ENCODE measurements at places on chromosomes 3 and 15.

DNA sequence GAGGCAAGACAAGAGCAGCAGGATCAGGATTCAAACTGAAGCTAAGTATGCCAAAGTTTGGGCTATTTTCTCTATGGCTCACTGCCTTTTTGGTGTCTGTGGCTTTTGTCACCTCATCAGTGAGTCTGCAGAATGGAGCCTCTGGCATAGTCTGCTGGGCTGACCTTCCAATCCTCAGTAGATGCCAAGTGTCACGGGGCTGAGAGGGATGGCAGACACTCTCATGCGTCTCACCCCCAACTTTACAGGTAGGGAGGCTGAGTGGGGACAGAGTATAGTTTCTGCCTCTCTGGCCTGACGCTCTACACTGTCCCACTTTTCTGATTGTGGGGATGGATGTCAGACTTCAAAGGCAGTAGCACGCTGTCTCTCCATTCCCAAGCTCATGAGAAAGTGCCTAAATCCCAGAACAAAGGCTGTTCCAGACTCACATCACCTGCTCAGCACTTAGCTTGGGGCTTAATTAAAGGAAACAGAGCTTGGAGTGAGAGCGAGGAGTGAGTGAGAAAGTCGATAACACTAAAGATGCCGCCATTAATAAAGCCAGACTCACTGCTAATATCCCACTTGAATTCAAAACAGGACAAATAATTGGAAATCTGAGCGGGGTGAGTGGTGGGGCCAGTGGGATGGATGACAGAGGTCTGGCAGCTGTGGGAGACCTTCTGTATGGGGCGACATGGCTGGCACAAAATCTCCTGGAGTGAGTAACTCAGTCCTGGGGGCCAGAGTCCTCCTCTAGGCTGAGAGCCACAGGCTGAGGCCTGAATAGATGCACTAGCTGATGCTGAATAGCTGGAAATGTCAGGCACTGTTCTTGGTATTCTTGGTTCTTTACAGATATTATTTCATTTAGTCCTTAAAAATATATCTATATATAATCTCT is 78.4 kb upstream of the MRPS22 start:
- DNase-seq: no peak

DNA sequence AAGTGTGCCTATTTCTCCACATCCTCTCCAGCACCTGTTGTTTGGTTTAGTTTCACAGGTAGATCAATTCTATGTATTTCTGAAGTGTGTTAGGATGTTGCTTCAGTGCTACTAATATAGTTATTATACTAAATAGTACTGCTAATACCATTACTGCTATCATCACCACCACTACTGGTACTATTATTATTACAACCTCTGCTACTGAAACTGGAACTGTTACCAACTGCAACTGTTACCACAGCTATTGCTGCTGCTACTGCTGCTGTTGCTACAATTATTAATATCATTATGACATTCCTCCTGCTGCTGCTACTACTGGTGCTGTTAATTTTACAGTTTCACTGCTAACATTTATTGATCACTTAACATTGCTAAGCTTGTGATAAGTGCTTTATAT is 8.3 kb upstream of the LMOD3 start:
- no peak for DNase-seq

DNA sequence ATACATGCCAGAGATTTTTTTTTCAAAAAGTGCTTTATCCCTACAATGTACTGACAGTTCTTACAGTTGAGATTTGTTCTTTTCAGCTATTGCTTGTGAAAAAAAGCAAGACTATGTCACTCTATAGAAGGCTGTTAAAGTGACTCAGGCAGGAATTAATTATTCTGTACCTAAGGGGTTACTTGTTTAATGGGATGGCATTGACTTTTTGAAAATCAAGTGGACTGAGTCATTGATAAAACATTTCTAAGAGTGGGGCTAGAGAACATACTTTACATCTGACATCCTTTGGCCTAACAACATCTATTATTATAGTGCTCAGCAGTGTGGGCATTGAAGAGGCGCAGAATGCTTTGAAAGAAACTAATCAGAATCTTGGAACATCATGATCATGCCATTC is 34.3 kb downstream of the INTS14 start:
- DNase-seq: peak; percentile 33

DNA sequence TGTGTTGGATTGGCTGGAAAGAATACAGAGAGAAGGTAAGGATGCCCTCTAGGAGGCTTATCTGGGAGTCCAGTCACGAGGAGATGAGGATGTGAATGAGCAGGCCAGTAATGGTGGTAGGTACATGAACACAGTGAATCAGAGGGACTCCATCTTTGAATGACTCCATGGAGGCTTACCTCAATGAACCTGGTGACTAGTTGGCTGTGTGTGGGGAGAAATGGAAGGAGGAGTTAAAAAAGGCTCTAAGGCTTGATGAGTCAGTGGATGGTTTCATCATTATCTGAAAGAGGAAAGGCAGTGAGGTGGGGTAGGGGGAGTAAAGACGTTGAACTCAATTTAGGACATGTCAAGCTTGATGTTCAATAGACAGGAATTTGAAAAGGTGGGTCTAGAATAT is 61.1 kb downstream of the KCNAB1 start:
- DNase-seq: peak; percentile 56

- DNase-seq: no peak
Observed at GRCh38 chr15:47669221-47669620, 48.1 kb upstream of the SEMA6D start.

DNA sequence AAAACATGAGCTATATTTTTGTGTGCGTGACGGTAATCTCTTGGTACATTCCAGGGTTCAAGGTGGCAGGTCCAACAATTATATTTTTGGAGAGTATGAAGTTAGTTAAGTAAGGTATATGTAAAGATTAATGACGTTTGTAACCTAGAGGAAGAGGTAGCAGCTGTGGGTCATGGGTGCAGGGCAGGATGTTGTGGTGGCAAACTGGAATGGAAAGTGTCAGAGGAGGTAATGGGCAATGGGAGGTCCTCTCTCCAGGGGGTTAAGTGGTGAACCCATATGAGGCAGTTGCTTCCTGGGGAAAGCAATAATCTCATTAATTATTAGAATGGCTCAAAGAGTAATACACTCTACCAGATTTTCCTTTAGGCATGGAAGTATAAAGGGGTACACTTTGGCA is 1.0 kb upstream of the CD200R1L start:
- no peak for DNase-seq

GRCh38 chr3:55854494-55854893 is 367.4 kb upstream of the WNT5A start:
- DNase-seq: no peak

- DNase-seq: no peak
Observed at GRCh38 chr15:92772626-92773244, 117.2 kb upstream of the FAM174B start.

DNA sequence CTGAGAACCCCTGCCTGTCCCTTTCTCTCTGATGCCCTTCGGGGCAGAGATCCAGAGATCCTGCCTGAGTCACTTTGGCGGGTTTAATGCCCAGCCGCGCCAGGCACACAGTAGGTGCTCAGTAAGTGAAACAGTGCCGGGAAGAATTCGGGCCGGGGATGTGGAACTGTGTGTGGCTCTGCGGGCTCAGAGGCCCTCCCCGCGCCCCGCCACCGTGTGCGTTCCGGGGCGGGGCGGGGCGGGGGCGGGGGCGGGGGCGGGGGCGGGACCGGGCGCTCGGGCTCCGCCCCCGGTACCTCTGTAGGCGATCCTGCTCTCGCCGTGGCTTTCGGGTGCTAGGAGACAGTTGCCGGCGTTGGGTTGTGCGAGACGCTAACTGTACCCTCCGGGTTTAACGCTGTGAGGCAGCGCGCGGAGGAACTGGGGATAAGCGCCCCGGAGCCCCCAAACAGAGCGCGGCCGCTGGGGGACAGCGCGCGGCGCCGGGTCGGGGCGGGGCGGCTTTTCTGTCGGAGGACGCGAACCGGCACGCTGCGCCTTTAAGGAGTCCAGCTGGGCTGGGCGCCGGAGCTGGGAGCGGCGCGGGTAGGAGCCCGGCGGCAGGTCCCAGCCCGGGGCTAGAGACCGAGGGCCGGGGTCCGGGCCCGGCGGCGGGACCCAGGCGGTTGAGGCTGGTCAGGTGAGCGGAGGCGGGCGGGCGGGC is at the start of gene ABHD6:
TSS of gene ABHD6 (plus strand) at position 555 of the 703 bp plus-strand sequence. CDS start 18,795 bp downstream, outside the sequence.
- peak; percentile 57 for DNase-seq

DNA sequence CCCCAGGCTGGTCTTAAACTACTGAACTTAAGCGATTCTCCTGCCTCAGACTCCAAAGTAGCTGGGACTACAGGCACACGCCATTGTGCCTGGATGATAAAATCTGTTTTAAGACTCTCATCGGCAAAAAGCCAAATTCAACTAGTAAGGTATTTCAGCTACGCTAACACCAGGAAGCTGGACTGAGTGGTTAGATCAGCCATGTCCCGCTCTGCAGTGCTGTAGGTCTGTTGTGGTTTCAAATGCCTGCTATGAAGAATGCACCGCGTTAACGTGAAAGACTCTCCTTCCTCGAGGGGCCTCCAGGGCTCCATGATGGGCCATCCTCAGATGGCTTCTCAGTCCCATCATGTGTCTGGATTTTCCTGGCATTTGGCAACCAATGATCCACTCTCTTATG is 70.2 kb downstream of the PCOLCE2 start:
- no peak for DNase-seq

DNA sequence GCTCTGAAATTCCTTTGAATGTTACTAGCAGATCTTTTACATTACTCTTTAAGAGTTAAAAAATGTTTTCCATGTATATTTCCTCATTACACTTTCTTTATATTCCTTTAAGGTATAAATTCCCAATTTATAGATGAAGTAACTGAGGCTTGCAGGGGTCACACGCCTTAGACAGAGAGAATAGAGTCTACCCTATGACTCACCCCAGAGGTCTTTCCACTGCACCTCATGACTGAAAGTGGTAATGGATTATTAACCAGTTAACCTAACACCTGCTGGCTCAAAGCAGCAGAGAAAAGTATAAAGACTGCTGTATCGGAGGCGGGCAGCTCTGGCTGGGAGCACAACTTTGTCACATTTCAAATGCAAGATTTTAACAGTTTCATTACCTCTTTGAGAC is 37.7 kb downstream of the LDHAL6B start:
- DNase-seq: no peak

DNA sequence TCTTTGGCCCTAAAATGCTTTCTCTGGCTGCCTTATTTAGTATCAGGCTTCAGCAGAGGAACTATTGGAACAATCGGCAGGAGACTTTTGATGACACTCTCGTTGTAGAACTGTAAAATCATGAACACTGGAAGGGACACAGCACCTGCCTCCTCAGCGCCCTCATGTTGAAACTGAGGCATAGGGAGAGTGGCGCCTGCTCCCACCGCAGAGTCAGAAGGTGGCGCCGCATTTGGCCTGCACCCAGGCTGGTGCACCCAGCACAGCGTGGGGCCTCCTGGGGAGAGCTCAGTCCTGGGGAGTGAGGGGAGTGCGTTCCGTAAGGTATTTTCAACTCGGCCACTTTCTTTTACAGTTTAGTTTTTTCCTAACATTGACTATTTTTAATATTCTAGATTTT is 78.2 kb upstream of the BLM start:
- DNase-seq: no peak

- peak; percentile 24 for DNase-seq
Observed at GRCh38 chr3:53016236-53016635, 29.6 kb downstream of the SFMBT1 start.

- DNase-seq: peak; percentile 42
Observed at GRCh38 chr3:177703788-177704187, 506.5 kb upstream of the TBL1XR1 start.

- DNase-seq: no peak
Observed at GRCh38 chr3:100097919-100098783, 16.1 kb downstream of the FILIP1L start.

- DNase-seq: no peak
Observed at GRCh38 chr3:177946497-177946896, 589.7 kb upstream of the KCNMB2 start.

DNA sequence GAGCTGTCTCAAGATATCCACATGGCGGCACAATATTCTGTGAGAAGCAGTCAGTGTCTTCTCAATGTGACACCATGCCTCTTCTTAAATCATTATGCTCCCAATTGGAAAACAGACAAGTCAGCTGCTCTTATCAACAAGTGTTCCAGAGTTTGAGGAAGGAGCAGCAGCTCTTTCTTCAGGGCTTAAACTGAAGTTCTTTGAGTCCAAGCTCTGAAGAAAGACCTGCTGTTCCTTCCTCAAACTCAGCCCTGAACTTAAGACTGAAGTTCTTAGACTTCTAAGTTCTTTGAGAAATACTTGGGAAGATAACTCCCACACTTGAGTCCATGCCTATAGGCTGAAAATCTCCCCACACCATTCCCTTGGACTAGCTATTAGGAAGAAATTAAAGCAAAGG is 43.4 kb downstream of the NPTN start:
- no peak for DNase-seq

- peak; percentile 83 for DNase-seq
Observed at GRCh38 chr3:27677565-27677964, 44.6 kb downstream of the EOMES start.

DNA sequence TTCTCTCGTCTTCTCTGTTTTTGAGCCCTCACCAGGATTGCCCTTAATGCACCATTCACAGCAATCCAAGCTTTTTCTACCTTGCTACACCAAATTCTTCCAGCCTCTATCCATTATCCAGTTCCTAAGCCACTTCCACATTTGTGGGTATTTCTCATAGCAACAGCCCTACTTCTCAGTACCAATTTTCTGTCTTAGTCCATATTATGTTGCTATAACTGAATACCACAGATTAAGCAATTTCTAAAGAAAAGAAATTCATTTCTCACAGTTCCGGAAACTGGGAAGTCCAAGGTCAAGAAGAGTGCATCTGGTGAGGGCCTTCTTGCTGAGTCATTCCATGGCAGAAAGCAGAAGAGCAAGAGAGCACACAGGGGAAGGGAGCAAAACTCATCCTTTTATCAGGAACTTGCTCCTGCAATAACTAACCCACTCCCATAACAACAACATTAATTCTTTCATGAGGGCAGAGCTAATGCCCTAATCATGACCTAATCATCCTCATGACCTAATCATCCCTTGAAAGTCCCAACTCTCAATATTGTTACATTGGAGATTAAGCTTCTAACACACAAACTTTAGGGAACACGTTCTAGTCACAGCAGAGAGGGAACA is 9.7 kb upstream of the EIF1B start:
- peak; percentile 84 for DNase-seq

DNA sequence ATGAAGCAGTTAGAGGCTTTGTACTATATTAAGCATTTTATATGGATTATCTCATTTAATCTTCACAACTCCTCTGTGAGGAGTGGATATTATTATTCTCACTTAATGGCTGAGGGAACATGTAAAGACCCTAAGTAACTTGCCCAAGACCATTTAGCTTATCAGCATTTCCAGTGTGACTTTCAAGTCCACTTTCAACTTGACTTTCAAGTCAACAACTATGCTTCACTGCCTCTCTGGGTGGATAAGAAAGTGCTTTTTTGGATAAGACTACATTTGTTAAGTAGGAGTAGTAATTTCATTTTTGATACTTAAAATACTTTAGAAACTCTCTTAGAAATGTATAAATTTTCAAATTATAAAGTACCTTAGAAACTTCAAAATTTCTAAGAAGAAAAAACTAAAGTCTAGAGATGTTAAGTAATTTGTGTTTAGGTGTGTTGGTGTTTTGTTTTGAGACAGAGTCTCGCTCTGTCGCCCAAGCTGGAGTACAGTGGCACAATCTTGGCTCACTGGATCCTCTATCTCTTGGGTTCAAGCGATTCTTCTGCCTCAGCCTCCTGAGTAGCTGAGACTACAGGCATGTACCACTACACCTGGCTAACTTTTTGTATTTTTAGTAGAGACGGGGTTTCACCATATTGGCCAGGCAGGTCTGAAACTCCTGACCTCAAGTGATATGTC is 71.8 kb downstream of the MINDY2 start:
- no peak for DNase-seq

GRCh38 chr15:67150023-67150860 is 84.8 kb downstream of the SMAD3 start:
- peak; percentile 98 for DNase-seq

GRCh38 chr3:157249606-157250005 is 89.7 kb upstream of the CCNL1 start:
- DNase-seq: no peak

All from brain microvascular endothelial cell (primary cell).